ENCODE measurements at places on chromosomes 7 and 10.

GRCh38 chr7:135929249-135929648 lies 47.9 kb downstream of the MTPN start:
- DNase-seq: no peak

- DNase-seq: no peak
Observed at GRCh38 chr7:90977056-90977455, 287.2 kb upstream of the FZD1 start.

- peak; percentile 88 for DNase-seq
Observed at GRCh38 chr7:14761510-14762296, 140.8 kb downstream of the DGKB start.

- DNase-seq: no peak
Observed at GRCh38 chr7:17679458-17679857, 260.8 kb downstream of the SNX13 start.

GRCh38 chr10:14438576-14438975 lies 107.9 kb upstream of the FRMD4A start:
- DNase-seq: no peak

DNA sequence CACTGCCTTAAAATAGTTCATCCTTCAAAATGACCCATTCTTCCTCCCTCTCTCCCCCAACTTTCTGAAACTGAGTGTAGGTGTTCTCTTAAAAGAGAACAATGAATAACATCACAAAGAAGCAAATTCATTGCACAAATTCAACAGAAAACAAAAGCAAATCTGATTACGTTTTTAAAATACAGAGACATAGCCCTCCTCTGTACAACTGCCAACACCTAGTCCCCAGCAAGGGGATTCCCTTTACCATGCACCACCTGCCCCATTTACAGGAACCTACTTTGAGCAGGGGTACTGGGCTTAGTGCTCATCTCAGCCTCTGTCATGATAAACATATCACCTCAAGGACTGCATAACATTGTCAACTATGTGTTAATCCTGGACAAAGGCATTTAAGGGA lies 302.8 kb upstream of the AOAH start:
- no peak for DNase-seq

DNA sequence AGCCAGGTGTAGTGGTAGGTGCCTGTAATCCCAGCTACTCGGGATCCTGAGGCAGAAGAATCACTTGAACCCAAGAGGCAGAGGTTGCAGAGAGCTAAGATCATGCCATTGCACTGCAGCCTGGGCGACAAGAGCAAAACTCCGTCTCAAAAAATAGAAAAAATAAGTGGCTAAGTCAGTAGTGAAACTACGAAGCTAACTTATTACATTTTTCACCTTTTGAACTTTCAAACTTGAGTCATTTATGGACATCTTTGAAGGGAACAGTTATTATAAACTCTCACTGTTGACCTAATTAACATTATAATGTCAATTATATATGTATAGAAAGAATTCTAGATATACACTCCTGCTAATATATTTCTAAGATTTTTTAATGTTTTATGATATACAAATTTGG lies 541.5 kb upstream of the C7orf33 start:
- no peak for DNase-seq

DNA sequence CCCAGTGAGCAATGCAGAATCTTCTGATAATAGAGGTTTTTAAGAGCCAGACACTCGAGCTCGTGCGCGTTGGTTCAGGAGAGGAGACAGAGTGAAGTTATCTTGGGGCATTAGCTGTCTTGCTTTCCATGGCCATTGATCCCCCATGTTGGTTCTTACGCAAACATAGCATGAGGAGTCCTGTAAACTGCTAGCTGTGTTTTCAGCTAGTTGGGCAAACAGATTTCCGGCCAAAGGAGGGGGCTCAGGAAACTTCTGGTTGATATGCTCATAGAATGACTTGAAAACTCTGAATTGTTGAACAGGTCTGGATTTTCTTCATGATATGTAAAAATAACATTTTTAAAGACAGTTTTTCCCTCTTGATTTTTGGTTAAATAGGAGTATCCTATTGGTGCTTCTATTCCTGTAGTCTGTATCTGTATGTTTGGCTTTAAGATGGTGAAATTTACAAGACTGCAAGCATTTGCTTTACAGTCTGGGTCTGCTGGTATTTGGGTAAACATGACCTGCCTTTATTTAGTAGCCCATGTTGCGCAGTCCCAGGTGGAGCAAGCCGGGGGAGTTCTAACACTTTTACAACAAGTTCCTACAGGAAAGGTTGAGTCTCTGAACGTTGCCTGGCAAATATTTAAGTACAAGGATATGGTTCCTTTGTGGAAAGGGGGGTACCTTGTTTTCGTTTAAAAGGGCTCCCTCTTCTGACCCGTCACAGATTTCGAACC lies 218.4 kb upstream of the KCND2 start:
- DNase-seq: no peak

DNA sequence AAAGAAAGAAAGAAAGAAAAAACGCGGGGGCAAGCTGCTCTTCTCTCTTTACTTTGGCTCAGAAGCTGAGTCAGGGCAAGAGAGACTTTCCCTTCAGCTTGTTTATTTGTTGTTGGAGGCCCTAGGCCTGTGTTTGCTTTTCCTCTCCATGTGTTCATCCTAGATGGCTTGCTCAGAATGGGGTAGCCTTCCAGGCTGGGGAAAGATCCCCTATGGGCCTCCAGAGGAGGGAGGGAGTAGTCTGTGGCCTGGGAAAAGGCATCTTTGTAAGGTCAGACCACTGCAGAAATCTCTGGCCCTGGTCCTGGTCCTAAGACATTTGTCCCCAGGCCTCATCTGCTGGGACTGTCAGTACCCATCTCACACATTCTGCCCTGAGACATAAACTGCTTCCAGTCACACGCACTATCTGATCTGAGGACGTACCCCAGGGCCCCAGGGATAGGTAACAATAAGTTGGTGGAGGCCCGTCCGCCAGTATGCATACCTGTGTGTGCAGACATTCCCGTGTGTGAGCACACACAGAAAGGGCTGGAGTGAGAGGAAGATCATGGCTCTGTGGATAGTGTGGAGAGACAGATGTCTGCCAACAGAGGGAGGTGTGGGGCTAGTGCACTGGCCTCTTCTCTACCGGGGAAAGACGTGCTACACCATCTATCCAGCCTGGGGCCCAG lies 4.9 kb upstream of the SCD start:
- no peak for DNase-seq

DNA sequence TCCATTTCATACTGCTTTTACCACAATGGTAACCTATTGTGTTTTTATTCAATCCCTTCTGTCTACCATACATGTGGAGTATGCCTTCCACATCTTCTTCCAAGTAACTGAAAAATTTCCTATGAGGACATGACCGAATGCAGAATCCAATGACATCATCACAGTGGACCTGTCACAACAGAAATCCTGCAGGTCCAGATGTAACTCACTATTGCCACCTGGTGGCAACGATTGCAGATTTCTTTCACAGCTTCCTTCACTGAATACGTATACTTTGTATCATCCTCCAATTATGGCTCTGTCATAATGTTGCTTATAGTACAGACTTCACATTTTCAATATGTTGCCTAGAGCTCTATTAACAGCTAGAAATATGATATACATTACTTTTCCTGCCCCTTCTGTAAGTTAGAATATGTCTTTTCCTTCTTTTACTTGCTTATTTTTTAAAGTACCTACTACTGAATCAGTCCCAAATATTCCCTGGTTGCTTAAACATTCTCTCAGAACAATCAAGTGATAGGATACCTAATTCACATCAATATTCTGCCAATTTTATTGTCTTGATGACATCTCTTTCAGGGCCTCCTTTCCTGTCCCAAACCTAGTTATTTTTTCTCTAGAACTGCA lies 45.4 kb downstream of the SLC13A1 start:
- peak; percentile 52 for DNase-seq

- DNase-seq: no peak
Observed at GRCh38 chr7:2280424-2280823, 33.8 kb downstream of the SNX8 start.

DNA sequence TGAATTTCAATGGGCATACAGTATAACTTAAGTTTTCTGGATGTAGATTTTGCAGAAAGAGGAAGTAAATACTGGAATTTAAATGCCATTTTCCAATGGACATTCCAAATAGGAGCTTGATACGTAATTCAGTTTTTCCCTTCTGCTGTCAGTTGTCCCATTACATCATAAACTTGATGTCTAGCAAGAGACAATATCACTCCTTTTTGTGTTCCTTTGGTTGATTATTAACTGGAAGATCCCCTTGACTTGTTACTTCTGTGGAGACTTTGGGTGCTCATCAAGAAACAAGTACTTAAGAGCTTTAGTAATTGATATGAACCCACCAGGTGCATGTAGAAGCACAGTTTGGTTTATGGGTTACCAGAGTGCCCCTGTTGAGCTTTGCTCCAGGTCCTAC lies 116.1 kb downstream of the ST7 start:
- DNase-seq: no peak

DNA sequence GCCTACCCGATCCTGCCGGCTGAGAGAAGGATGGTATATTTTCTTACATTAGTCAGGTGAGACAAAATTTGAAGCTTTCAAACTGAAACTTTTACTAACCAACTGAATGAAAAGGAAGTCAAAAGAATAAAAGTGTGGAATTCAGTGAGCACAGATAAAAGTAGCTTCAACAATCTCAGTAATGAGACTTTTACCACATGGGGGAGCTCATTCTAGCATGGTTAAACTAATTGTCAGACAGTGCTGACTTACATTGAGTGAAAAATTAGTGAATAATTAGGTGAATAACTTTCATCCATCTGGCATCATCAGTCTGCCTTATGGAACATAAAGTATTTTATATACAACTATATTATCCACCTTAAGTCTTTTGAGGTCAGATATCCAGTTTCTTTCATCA lies 8.4 kb downstream of the FAM237B start:
- no peak for DNase-seq

- no peak for DNase-seq
Observed at GRCh38 chr7:68823996-68824780, 774.1 kb upstream of the AUTS2 start.

DNA sequence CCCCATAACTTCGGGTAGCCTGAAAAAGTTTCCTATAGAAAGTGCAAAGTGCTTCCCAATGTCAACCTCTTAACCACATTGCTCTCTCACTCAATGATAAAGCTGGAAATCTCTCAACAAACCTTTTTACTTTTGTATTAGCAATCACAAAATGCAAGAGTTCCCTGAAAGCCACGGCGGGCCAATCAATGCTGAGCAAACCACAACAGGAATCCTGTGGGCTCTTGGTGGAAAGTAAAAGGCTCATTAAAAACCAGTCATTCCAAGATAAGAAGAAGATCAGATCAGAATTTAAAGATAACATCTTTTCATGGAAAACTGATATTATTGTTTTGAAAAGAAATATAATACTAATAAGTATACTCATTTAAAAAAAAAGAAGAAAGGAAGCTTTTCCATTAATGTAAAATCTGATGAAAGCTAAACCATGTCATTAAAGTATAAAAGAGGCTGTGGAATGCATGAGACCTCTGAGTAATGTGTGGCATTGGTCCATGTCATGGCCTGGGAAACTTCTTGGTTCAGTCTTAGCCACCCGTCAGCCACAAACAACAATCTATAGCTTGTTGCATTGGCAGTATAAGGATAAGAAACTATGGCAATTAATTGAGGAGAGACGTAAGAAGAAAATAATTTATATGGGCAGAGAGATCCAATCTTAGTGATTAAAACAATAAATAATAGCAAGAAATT lies 1066.1 kb upstream of the SORCS1 start:
- DNase-seq: no peak

GRCh38 chr10:29104661-29105399 lies 184.0 kb upstream of the LYZL1 start:
- no peak for DNase-seq

DNA sequence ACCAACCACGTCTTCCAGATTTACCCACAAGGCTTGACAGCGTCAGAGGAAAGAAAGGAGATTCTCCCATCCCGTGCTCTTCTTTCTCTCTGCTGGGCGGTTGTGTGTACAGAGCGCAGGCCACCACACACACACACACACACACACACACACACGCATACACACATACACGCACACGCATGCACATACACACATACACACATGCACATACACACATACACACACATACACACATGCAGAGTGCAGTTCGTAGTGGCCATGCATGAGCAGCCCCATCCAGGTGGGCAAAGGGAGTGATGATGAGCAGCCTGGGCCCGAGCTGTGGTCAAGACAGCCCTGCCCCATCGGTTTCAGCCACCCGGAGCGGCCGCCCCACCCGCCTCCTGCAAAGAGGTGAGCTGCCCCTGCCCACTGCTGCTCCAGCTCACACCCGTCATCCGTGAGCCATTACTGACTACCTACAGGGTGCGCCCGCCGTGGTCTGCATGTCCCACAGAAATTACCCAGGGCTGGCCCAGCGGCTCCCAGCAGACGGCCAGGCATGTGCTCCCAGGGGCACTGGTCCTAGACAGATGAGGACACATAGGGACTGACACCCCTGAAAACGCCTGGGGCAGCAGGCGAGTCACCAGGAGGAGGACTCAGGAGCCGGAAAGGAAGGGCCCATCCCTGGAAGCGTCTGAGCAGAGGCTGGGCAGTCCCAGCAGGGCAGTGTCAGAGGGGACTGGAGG lies 69.6 kb downstream of the ASB13 start:
- no peak for DNase-seq

GRCh38 chr7:139114018-139114417 lies 4.5 kb upstream of the ZC3HAV1 start:
- DNase-seq: no peak

GRCh38 chr7:158414486-158414961 lies 173.1 kb downstream of the PTPRN2 start:
- DNase-seq: peak; percentile 82

DNA sequence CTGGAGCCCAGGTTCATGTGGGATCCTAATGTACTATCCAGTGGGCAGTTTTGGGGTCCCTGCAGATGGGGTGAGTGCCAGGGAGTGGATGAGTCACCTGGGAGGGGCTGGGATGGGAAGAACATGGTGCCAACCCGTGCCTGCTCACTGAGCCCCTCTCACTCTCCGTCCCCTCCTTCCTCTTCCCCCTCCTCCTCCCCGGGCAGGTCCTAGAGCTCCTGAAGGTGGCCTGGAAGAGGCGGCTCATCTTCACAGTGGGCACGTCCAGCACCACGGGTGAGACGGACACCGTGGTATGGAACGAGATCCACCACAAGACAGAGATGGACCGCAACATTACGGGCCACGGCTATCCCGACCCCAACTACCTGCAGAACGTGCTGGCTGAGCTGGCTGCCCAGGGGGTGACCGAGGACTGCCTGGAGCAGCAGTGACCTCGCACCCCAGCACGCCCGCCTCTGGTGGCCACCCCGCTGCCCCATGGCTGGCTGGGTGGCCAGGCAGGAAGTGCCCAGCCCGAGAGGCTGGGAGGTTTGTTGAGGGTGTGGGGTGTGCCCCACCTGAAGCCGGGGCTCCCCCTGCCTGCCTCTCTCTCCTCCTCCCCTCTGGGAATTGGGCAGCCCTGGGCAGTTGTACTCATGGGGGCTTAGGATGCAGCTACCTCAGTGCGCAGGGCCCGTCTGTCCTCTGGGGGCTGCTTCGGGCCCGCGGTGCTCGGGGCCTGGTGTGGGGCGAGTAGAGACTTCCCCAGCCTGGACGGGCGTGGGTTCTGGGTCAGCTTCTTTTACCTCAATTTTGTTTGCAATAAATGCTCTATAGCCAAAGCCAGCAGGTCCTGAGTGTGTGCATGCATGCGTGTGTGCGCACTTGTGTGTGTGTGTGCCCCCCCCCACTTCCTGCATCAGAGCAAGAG lies 4.9 kb upstream of the UPK3B start:
- DNase-seq: no peak

GRCh38 chr10:106898446-106898845 lies 266.1 kb downstream of the SORCS1 start:
- DNase-seq: no peak

- no peak for DNase-seq
Observed at GRCh38 chr7:78959477-78959876, 494.0 kb downstream of the MAGI2 start.

- DNase-seq: no peak
Observed at GRCh38 chr10:11975795-11976194, 66.8 kb downstream of the UPF2 start.

GRCh38 chr7:45873035-45873354 lies at the start of gene CCDC201:
Gene CCDC201, minus strand, starts transcription at chr7:45873082. Its CDS starts 75 bp downstream, at chr7:45873007.
- no peak for DNase-seq
